ENCODE measurements at places on chromosomes 2 and 18. TPM values are rescaled to one million over a fixed set of nuclear protein-coding genes. Genes with fewer than 3 reads are reported as not detected.

ALPG gene
- polyA plus RNA-seq: not detected

GCKR gene
- polyA plus RNA-seq: 2.9 TPM

PNKD gene
- polyA plus RNA-seq: 103 TPM

MYO7B gene
- 254 TPM for polyA plus RNA-seq

RNF125 gene
- polyA plus RNA-seq: 11.7 TPM

ZC3H15 gene
- 87.7 TPM for polyA plus RNA-seq

RAX gene
- not detected for polyA plus RNA-seq

FAM228A gene
- 0.12 TPM for polyA plus RNA-seq

PCBP1 gene
- 298 TPM for polyA plus RNA-seq

GRCh38 chr2:60529136-60529784 lies 24.2 kb downstream of the BCL11A start:
- no peak for DNase-seq

DNA sequence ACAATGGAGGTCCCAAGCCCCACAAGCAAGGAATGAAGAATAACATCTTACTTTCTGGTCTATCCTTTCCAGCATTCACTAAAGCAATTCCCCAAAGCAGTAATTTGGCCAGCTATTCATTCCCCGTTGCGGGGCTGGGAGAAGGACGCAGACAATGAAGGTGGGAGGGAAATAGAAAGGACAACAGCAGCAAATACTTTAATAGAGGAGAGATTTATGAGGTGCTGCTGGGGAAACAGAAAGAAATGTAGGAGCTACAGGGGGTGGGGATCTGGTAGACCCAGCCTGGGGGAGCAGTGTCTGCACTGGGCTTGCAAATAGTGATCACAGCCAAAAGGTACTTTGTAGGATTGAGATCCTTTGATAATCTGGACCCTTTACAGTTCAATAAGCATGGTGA lies 13.9 kb upstream of the ATL2 start:
- no peak for DNase-seq

GRCh38 chr2:99140860-99141109 lies 722 bp upstream of the C2orf15 start:
- DNase-seq: no peak

DNA sequence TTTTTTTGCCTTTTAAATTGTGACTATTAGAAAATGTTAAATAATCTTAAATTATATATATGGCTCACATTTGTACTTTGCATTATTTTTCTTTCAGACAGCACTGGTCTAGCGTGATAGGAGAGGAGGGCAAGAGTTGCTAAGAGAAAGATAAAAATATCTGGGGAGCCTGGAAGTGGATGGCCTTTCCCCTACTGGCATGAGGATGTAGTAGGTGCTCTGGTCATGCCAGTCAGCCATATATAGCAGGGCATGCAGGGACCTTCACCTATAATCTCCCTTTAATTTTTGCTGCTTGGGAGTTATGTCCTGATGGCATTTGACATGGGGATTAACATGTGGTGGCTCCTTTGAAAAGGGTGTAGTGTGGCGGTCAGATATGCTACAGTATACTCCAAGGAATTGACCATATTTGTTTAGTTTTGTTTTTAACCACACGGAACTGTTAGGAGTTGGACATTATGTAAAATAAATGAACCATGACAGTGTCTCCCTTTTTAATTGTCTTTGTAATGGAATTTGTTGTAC lies 144.7 kb downstream of the BABAM2 start:
- DNase-seq: no peak

DNA sequence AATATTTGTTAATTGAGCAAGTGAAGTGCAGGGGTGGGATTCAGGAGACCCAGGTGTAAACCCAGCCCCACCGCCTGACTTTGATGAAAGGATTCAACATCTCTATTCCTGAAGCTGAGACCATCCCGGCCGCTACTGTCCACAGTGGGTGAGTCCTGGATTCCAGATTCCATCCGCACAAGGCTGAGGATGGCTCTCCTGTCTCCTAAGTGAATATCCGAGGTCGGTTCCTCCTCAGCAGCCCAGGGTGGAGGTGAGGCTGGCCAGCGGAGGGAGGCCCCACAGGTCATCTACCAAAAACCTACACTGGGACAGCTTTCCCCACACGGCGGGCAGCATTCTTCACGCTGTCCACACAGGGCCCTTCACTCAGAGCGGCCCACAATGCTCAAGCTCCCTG lies 57.6 kb downstream of the ACKR3 start:
- DNase-seq: no peak

- DNase-seq: no peak
These were observed 467.7 kb upstream of the CELF4 start for GRCh38 chr18:38033282-38033681.

GRCh38 chr2:6957910-6958615 lies 40.9 kb downstream of the RNF144A start:
- DNase-seq: no peak

DNA sequence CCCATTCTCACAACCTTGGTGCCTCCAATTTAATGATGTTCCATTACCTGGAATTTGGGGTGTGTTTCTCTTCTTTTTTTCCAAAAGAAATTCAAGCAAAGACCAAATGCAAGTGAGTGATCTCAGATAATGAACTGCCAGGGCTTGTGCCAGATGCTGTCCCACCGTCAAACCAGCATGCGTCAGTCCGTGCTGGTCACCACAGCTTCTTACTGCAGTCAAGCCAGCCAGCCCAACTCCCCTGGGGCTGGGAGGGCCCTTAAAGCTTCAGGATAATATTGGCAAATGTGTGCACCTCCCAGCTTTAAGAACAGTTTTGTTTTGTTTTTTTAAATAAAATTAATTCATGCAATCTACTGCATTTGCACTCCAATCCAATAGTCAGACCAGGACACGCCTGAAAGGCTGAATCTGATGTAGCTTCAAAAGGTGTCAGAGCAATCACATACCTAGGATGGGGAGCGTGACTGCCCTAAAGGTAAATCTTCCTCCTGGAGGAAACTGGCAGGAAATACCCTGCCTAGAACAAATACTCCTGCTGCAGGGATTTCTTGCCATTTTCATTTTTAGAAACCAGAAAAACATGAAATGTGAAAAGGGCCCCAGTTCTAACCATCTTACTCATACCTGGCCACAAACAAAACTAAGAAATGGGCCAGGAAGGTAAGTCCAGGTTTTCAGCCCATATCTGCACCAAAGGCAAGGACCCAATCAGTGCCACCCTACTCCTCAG lies 26.8 kb upstream of the SP3 start:
- no peak for DNase-seq

GRCh38 chr18:77178559-77178958 lies 46.0 kb upstream of the MBP start:
- no peak for DNase-seq

GRCh38 chr18:64444819-64445218 lies 295.9 kb upstream of the LINC00305 start:
- no peak for DNase-seq

GRCh38 chr18:76456823-76457222 lies 38.2 kb downstream of the ZNF516 start:
- DNase-seq: no peak

DNA sequence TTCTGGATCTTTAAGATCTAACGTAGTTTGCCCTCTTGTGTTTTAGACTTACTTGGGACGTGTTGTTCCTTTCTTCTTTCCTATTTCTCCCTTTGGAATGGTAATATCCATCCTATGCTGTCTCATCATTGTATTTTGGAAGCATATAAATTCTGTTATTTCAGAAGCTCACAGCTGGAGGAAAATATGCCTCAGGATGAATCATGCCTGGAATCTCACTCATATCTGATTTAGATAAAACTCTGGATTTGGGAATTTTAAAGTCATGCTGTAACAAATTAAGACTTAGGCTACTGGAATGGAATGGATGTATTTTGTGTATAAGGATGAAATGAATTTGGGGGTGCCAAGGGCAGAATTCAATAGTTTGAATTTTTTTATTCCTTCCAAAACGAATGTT lies 245.2 kb upstream of the GULP1 start:
- no peak for DNase-seq

- DNase-seq: no peak
These were observed 146.0 kb upstream of the CYP26B1 start for GRCh38 chr2:72293620-72294019.

DNA sequence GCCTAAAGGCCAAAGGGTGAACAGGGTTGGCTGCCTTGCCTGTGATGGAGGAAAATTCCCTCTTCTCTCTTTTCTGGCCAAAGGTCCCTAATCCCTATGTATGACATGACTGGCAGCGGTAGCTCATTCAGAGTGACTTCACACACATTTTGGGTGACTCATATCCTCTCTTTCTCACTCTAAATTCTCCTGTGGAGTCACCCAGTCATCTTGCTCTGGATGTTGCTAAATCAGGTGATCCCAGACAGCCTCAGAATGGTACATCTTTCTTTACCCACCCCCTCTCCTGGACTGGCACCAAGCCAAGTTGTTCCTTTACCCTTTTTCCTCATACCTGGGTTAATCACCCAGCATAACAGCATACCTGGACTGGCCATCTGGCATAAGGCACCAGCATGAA lies 77.2 kb downstream of the NEURL3 start:
- DNase-seq: no peak

- no peak for DNase-seq
These were observed 52.6 kb downstream of the COL6A3 start for GRCh38 chr2:237361194-237362004.

- DNase-seq: no peak
These were observed 19.3 kb downstream of the GEMIN6 start for GRCh38 chr2:38797250-38797676.

- no peak for DNase-seq
These were observed 656.0 kb upstream of the CELF4 start for GRCh38 chr18:38221476-38222100.

- no peak for DNase-seq
These were observed 22.7 kb downstream of the LYPD6B start for GRCh38 chr2:149061133-149061745.

GRCh38 chr2:133652398-133652797 lies 84.1 kb upstream of the NCKAP5 start:
- no peak for DNase-seq

DNA sequence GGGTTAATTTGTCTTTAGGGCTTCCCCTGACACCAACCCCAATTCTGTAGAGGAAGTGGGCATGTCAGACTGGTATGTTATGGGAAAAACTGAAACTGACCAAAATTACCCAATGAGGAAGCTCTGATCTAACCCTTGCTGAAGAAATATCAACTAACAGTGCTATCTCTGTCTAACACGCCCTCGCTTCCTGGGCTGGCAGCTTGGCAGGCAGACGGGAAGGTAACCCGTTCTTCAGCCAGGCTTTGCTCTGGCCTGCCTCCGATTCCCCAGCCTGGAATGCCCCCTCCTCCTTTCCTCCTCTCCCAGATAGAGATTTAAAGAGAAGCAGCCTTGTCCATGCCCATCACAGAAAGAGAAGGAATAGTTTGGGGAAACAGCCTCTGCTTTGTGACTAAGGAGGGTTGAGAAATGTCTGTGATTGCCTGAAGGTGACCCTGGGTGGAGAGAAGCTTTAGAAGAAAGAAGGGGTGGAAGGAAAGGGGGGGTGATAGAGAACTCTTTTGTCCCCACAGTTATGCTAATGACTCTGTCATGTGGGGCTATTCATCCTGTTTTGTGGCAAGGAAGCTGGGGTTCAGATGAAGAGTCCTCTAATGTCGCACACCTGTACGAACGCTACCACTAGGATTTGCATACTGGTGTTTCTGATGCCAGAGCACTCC lies 15.4 kb downstream of the HK2 start:
- no peak for DNase-seq

DNA sequence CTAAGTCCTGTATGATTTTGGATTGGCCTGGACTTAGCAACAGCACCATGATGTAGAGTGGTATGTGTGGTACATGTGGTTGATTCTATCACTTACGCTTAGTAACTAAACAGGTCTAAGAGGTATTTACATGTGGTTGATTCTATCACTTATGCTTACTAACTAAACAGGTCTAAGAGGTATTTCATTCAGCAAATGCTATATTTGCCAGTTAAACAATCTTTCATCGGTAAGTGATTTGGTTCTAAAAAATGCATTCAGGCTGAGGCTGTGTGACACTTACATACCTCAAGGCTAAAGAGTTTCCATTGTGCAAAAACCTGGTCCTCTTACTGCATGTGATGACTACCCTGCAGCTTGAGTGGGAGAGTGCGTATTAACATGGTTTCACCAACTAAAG lies 13.1 kb downstream of the EIF4E2 start:
- DNase-seq: no peak

DNA sequence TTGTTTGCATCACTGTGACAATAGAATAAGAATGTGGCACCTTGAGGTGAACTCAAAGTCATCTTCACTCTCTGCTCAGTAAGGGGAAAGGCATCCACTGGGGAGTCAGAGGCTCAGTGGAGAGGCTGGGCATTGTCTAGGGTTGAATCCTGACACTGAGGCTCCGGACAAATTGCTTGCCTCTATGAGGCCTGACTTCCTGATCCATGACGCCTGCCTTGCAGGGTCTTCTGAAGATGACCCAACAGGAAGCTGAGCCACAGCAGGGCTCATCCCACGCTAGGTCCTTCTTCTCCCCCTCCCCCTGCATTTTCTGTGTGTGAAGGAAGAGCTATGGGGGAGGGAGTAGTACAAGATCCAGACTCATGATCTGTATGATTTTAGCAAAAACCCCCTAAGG lies 265.1 kb downstream of the SH3BP4 start:
- no peak for DNase-seq

DNA sequence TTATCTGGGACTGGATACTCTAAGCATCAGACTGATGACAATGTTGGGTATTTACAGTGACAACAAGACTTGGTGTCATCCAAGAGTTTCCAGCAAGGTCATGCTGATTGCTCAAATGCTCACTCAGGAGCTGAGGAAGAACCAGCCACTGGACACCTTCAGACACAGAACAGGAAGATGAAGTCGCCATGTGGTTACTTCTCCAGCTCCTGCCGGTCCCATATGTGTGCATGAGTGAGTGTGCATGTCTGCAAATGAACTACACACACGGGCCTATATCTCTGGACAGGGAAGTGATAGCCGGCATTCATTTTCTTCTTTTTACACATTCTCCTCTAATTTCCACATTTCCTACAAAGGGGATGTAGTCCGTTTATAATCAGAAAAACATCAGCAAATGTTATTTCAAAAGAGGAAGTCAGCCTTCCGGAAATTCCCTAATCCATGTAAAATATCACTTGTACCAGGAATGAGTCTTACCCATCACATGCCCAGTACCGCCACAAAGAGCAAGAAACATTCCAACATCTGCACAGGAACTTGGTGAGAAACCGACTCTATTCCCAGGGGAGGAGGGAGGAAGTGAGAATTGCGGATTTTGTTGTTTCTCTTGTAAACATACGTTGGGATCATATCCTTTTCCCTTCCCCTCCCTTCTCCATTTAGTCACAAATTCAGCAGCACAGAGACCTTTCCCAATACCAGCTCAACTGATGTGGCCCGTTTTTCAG lies 10.8 kb downstream of the RFX8 start:
- no peak for DNase-seq

GRCh38 chr2:69535817-69536241 lies 98.6 kb upstream of the NFU1 start:
- peak; percentile 23 for DNase-seq

GRCh38 chr2:50042771-50043170 lies 888.5 kb upstream of the FSHR start:
- DNase-seq: peak; percentile 61

GRCh38 chr2:135096665-135097446 lies 44.8 kb downstream of the RAB3GAP1 start:
- no peak for DNase-seq

Measured in large intestine (tissue), 12 donors.